ENCODE measurements at places on chromosomes 11 and 22. TPM values are rescaled to one million over a fixed set of nuclear protein-coding genes. Genes with fewer than 3 reads are reported as not detected.

- no peak for DNase-seq
These were observed 54.5 kb downstream of the TRIM44 start for GRCh38 chr11:35717043-35717442.

- no peak for DNase-seq
These were observed 264.8 kb downstream of the INSC start for GRCh38 chr11:15379483-15379882.

DNA sequence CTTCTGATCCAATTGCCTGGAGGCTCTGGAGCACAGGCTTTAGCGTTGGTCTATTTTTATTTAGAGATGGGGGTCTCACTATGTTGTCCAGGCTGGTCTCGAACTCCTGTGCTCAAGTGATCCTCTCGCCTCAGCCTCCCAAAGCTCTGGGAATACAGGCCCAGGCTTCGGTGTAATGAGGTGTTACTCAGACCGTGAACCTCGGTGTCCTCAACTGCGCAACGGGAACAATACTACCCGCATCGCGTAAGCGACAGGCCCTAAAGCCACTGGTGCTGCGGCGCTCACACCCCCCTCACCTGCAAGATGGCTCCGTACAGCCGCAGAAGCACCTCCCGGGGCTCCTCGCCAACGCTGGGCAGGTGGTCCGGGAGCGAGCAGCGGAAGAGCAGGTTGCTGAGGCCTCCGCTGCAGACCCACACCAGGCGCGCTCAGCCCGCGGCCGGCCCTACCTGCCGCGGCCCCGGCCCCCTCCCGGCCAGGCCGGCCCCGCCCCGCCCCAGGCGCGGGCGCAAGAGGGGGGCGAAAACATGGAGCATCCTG, 628 bp downstream of the CHKB start:
- no peak for DNase-seq

The SMIM35 gene
- total RNA-seq, result not detected

The OR52H1 gene
- not detected for total RNA-seq

DNA sequence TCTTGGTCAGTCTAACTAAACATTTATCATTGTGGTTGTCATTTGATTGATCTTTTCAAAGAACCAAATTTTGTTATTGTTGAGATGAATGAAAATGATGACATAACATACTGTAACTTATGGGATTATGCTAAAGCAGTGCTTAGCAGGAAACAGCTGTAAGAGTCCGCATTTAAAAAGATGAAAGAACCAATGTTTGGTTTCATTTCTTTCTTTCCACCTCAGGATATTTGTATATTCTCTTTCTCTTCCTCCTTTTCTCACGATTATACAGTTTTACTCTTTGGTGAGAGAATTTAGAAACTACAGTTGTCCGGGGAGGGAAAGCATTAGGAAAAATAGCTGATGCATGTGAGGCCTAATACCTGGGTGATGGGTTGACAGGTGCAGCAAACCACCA, 23.1 kb downstream of the PIH1D2 start:
- DNase-seq, result no peak

DNA sequence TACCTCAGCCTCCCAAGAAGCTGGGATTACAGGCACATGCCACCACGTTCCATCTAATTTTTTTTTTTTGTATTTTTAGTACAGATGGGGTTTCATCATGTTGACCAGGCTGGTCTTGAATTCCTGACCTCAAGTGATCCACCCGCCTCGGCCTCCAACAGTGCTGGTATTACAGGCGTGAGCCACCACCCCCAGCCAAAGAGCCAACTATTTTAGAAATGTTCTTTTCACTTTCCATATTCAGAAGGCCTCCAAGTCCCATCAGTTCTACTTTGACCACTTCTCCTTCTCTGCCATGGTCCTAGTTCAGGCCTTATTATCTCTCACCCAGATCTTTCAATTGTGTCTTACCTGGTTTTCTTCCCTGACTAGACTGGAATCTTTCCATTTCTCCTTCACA, 48.2 kb downstream of the CCDC83 start:
- DNase-seq, result no peak

DNA sequence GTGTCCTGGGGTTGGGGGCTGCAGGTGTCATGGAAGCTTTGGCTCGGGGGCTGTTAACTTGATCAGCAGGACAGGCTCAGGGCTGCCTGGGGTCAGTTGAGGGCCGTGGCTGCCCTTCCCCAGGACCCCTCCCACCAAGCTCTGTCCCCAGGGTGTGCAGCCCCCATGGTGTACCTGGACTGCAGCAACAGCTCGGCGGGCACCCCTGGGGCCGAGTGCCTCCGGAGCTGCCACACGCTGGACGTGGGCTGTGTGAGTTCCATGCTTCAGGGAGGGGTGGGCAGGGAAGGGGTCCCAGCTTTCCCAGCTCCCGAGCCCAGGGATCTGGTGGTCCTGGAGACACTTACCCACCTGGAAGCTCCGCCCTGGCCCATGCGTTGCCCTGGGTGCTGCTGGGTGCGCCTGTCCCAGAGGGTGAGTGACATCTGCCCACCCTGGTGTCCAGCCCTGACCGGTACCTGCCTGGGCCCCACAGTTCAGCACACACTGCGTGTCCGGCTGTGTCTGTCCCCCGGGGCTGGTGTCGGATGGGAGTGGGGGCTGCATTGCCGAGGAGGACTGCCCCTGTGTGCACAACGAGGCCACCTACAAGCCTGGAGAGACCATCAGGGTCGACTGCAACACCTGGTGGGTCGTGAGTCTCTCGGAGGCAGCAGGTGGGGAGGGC, 11.3 kb downstream of the MUC5B start:
- DNase-seq, result no peak
